Right atrium auricular region (tissue), 2 donors: ENCODE measurements at places on chromosomes 7 and 10. TPM values are rescaled to one million over a fixed set of nuclear protein-coding genes. Genes with fewer than 3 reads are reported as not detected.

DNA sequence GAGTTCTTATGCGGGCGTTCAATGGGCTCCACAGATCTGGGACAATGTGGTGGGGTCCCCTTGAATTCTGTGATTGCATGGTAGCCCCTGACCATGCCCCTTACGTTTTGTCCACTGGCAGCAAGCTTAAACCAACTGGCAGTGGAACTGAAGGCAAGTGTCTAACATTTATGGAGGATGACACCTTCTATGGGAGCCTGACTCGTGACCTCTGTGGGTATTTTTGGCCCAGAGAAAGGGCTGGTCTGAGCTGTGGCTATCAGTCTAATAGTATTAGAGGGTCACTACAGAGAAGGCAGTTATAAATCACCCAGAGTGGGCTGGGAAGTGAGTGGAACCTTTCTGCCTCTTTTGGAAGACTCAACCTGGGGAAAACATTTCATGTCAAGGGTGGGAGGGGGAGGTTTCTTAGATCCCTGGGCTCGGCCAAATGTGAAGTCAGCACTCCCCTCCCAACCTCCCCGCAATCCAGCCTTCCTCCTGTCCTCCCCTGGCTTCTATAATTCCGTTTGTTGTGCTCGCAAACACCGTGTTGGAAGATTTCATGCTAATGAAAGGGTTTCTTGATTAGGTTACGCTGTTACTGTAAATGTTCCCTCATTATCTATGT, 322.7 kb downstream of the RPS24 start:
- DNase-seq = no peak

TBC1D12 gene
- total RNA-seq = 8.4 TPM

GRCh38 chr10:90859321-90859751, 1.5 kb upstream of the HTR7 start:
- no peak for DNase-seq

DNA sequence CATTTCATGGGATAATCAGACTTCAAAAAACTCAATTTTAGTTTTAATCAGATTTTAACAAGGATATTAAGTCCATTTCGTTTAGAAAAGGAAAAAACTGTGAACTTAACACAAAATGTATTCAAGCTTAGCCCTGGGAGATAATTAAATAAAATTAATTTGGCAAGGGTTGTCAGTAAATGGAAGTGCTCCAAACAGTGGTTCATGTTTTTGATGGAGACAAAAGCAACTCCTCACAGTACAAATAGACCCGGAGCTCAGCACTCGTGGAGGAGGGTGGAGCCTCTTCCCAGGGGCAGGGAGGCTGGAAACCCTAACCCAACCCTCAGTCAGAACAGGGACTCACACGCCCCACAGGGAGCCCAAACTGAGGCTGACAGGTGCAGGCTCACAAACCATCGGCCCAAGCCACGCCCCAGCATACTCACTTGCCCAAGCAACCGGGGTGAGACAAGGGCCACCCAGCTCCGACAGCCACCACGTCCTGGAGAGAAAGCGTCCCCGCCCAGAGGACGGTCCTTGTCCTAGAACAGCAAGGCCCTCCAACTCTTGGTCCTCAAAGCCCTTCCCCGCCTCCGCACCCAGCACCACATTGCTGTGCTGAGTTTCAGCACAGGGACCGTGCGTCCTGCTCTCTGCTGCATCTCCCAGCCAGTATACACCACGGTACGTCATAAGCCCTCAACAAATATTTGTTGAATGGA, 39.8 kb downstream of the MAD1L1 start:
- no peak for DNase-seq

DNA sequence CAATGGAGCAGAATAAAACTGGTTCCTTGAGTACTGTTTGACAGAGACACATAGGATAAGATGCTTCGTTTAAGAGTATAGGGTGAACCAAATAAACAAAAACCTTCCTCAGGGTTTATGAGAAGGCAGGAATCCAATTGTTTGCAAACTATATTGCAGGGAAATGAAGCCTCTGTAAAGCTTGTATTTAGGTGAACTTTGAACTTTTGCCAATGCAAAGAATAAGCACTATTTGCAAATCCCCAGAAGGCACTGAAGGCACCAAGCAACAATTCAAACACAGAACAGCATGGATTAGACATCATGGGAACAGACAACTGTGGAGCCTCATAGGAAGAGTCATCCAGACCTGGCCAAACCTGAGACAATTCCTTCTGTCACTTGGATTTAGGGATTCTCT, 47.1 kb upstream of the WASL start:
- DNase-seq = no peak

NEUROD6 gene
- total RNA-seq = not detected

AGR2 gene
- total RNA-seq = not detected

CYP3A4 gene
- 0.43 TPM for total RNA-seq

PTPRZ1 gene
- 3.0 TPM for total RNA-seq

C10orf53 gene
- total RNA-seq = not detected

- no peak for DNase-seq
Observed at GRCh38 chr10:7585228-7585627, 81.5 kb downstream of the ITIH5 start.

FAM25A gene
- not detected for total RNA-seq

DNA sequence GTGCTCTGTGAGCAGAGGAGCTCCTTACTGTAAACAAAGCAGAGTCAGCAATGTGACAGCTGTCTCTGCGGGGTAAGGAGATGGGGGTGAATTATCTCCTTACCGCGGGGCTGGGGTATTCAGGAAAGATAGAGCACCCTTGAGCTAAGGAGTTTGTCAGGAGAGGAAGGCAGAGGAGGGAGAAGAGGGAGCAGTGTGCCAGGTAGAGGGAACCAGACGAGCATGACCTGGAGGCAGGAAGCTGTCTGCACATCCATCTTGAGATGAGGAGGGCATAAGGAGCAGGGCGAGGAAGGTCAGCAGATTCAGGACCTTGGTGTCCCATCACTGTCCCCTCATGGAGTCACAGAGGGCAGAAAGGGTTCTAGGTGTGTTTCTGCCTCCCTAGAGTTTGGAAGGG, 32.5 kb upstream of the GPR26 start:
- peak; percentile 28 for DNase-seq

DNA sequence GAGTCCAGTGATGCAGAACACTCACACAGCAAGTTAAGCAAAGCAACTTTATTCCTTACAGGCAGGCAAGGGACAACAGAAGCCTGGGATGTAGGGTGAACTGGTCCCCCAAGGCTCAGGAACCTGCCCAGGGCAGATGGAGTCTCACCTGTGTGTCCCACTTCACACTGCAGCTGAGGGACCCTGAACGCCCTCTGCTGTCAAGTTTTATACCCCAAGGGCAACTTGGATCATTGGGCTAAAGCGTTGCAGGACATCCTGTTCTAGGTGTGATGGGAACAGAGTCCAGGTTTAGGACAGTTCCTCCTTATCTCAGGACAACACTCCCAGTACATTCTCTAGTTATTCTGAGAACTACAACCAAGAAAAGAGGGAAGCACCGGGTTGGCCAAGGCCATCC, 49.5 kb upstream of the ZNF746 start:
- no peak for DNase-seq

UNCX gene
- not detected for total RNA-seq

HPSE2 gene
- not detected for total RNA-seq

ZNF239 gene
- 4.4 TPM for total RNA-seq

GRCh38 chr10:99562631-99563030, 29.9 kb downstream of the NKX2-3 start:
- DNase-seq = no peak

- no peak for DNase-seq
Observed at GRCh38 chr7:78673272-78673671, 780.2 kb downstream of the MAGI2 start.

DNA sequence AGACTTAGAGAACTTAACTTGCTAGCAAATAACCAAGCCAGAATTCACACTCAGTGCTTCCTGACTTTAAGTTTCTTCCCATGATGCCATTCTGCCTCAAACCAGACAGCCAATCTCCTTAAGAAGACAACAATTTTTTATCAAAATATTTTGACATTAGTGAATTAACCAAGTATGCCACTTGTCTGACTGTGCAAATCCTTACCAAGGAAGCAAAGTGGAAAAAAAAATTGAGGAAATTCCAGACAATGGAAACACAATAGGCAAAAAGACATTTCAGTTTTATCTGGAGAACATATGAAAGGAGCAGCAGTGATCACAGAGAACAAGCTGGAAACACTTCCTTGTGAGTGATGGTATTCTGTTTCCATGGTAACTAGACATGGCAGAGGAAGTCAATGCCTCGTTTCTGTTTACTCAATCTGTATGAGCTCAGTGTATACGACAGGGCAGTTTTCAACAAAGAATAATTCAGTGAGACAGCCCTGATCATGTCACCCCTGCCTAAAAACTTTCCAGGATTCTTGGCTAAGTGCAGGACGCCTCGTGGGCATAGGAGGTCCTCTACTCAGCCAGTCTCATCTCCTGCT, 114.2 kb downstream of the DYNC1I1 start:
- DNase-seq = no peak

- no peak for DNase-seq
Observed at GRCh38 chr10:73998623-73998928, 660 bp downstream of the VCL start.

GRCh38 chr7:71281261-71281660, 149.3 kb downstream of the GALNT17 start:
- DNase-seq = no peak

DNA sequence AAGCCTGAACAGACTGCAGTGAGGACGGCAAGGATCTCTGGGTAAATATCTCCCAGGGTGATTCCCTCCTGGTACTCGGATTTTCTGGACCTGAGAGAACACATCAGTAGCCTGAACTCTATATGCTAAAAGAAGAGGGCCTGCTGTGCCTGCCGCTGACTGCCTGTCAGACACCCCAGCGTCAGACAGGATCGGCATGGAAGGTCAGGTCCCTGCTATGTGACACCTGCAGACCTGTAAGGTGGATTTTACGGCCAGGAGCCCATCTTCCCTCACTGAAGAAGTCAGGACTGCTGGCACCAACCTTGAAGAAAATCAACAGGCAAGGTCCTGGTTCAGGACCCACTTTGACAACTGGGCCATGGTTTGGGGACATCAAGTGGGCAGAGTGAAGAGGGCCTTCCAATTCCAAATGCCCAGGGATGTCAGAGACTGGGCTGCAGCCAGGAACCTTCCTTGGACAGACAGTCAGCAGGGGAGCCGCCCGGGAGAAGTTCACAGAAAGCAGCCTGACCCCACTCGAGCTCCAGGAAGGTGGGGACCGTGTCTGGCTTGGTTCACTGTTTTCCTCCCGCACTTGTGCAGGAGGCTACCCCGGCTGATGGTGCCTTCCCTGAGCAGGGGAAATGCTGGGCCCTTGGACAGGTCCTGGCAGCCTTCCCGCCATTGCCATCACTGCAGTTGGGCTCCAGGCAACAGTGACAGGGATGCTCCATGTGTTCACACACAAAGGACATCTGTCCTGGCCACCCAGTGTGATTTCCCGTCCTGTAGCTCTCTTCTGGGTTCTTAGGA, 91.8 kb upstream of the LANCL2 start:
- no peak for DNase-seq

DNA sequence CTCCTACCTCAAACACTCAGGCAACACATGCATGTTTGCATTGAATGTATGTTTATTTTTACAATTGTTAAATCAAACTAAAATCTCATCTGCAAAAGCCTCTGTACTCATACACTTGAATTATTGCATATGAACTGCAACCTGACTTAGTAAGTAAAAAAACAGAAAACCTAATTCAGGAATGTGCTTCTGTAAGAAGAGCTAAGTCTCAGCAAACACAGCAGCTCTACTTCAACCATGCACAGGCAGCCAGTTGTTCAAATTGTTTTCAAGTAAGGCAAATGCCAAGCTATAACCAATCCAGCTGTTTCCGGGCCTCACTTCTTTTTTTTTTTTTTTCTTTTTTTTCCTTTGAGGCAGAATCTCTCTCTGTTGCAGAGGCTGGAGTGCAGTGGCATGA, 93.5 kb upstream of the MALRD1 start:
- DNase-seq = no peak

GRCh38 chr7:155992538-155992937, 180.3 kb upstream of the SHH start:
- DNase-seq = peak; percentile 42

GRCh38 chr7:156935250-156935649, 14.3 kb upstream of the NOM1 start:
- no peak for DNase-seq

GRCh38 chr10:104935656-104936055, 294.6 kb downstream of the SORCS3 start:
- DNase-seq = no peak

DNA sequence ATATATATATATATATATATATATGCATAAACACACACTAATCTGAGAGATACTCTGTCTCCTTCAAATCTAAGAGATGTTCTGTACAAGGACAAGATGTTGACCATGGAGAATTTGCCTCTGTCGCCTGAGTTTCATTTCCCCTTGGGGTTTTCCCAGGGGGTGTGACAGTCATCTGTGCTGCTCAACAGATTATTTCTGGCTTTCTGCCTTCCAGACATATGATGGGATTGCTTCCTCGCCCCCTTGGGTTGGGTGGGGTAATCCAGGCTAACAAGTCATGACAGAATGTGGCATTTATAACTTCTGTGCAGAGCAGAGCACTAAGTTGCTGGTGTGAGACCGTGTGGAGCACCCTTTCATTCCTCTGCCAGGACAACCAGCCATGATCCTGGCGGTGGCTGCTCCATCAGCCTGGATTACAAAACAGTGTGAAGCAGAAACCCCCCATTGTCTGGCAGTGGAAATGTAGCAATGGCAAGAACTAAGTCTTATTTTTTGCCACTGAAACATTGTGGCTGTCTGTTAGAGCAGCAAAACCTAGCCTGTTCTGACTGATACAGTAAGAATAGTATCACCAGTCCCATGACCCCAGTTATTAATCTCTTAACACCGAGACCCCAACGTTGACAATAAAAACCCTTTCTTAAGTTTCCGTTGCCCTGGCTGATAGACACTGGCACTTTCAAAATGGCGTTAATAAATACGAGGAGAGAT, 13.7 kb upstream of the USP6NL start:
- no peak for DNase-seq

SEC31B gene
- total RNA-seq = 4.5 TPM

DNA sequence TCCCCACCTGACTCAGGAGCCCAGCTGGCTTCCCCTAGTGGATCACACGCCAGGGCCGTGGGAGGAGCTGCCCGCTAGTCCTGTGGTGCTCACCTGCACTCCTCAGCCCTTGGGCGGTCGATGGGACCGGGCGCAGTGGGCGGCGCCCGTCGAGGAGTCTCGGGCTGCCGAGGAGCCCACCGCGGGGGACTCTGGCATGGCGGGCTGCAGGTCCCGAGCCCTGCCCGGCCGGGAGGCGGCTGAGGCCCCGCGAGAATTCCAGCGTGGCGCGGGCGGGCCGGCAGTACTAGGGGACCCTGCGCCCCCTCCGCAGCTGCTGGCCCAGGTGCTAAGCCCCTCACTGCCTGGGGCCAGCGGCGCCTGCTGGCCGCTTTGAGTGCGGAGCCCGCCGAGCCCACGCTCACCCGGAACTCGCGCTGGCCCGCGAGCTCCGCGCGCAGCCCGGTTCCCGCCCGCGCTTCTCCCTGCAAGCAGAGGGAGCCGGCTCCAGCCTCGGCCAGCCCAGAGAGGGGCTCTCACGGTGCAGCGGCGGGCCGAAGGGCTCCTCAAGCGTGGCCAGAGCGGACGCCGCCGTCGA, 367.9 kb downstream of the TYW1 start:
- DNase-seq = no peak

MALRD1 gene
- total RNA-seq = 0.71 TPM

DNA sequence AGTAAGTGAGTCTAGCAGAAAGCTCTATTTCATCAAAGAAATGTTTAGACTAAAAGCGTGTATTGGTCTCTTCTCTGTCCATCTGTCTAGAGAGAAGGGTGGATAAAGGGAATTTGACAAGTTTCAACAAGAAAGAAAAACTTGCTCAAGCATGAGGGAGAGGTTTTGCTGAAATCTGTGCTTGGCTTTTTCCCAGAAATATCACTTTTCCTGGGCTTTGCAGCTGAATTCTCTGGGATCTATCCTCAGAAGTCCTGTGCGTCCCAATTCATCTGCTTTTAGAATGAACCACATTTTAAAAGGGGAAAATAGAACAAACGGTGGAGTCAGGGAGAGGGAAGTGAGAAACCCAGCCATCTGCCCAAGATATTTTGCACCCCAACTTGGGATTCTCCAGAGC, 59.6 kb upstream of the CELF2 start:
- no peak for DNase-seq
